Midbrain (tissue), 1 donor: ENCODE measurements at places on chromosomes 5 and 9.

GRCh38 chr5:33997331-33997983, 10.4 kb downstream of the AMACR start:
- DNase-seq: peak; percentile 76

DNA sequence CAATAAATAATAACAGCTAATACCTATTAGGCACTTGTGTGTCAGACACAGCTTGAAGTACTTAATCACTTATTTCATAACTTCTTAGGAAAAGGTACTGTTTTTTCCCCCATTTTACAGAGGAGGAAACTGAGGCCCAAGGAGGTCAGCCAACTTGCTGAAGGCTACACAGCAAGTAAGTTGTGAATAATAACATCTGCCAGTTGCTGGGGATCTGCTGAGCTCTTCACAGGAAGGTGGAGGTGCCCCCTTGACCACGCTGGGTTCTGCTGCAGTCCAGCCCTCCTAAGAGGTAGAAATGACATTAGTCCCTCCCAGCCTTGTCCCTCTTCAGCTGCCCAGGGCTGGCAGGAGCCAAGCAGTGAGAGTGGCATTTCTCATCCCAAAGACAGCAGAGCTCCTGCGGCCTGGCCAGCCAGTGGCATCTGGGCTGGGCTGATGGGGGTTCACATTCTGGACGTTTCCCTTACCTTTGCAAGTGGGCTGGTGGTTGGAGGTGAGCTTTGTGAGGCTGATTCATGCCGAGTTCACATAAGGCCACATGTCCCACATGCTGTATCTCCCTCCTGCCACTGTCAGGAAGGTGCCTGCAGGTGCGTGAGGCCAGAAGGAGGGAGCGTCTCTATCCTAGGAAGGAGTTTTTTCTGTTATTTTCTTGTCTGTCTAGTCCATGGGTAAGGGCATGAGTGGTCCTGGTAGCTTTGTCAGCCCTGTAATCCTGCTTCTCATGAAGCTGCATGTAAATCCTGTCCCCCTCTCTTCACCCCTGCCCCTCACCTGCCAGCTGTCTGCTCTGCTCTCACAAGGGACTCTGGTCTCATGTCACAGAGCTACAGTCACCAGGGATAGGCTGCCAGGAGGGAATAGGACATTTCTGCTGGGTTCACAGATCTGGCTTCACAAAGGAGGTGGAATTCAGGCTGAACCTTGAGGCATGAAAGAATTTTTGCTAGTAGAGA, 171.7 kb downstream of the MACROH2A1 start:
- no peak for DNase-seq

- DNase-seq: no peak
Observed at GRCh38 chr5:59099270-59099994, 516.6 kb downstream of the RAB3C start.

DNA sequence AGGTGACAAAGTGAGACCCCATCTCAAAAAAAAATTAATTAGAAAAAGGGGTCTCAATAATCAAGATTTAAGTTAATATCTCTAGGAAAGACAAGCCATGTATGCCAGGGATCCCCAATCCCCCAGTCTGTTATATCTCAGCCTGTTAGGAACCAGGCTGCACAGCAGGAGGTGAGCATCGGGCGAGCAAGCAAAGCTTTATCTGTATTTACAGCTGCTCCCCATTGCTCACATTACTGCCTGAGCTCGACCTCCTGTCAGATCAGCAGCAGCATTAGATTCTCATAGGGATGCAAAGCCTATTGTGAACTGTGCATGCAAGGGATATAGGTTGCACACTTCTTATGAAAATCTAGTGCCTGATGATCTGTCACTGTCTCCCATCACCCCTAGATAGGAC, 116.8 kb downstream of the TARS1 start:
- DNase-seq: no peak

GRCh38 chr9:97508852-97509251, 7.4 kb downstream of the TMOD1 start:
- no peak for DNase-seq

GRCh38 chr5:172940268-172941066, 18.8 kb upstream of the RPL26L1 start:
- no peak for DNase-seq

GRCh38 chr9:136970361-136970760, 6.9 kb upstream of the PTGDS start:
- DNase-seq: no peak
